Glutamatergic neuron (in vitro differentiated cells): ENCODE measurements at places on chromosomes 4 and X.

DNA sequence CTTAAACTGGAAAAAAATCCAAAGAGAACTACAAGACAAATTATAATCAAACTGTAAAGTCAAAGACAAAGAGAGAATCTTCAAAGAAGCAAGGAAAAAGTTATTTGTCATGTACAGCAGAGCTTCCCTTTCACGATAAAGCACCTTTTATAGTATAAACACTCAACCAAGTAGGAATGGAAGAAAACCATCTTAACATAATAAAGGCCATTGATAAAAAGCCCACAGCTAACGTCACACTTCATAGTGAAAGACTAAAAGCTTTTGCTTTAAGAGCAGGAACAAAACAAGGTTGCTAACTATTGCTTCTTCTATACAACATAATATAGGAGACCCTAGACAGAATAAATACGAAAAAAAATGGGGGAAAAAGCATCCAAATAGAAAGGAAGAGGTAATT lies 595.7 kb upstream of the POU3F4 start:
- no peaks in the 10 kb centered on the region for H3K4me1 ChIP-seq
- H3K27ac ChIP-seq: no peak overlapping the region
- no peak overlapping the region for H3K4me3 ChIP-seq

GRCh38 chrX:111041018-111041462 lies 55.0 kb upstream of the PAK3 start:
- H3K36me3 ChIP-seq: no peaks in the 10 kb centered on the region
- H3K27me3 ChIP-seq: no peaks in the 10 kb centered on the region
- no peak for DNase-seq
- no peaks in the 10 kb centered on the region for H3K4me1 ChIP-seq

GRCh38 chrX:31331015-31331414 lies 259.2 kb upstream of the FTHL17 start:
- no peaks in the 10 kb centered on the region for H3K27me3 ChIP-seq
- H3K36me3 ChIP-seq: no peaks in the 10 kb centered on the region
- no peak for DNase-seq
- no peaks in the 10 kb centered on the region for H3K4me1 ChIP-seq

DNA sequence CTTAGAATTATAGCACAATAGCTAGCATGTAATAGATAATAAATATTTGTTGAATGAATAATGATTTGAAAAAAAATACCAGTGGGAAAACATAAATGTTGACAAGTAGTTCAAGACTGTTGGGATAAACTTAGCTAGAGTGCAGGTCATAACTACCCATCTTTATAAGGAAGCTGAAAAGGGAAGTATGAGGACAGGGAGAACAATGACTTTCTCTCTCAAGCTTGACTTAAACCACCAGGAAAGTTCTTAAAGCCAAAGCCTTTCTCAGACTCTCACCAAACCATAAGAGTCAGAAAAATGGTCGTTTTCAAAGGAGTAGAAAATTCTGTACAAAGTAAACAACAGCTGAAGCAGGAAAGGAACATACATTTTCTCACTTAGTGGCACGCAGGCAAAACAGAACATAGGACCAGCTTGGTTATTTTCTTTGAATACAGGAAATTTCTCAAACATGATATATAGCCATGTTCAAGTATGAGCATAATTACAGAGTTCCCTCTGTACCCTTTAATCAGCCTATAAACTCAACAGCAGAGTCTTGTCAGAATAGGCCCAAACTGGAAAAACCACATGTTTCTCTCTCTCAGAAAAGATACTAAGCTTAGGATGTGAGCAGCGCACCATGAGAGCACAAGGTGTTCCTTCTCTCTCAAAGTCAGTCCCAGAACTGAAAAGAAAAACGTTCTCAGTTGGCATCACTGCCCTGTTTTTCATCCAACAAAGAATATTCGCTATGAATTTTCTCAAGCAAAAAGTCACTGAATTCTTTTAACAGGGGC lies 28.7 kb downstream of the MAPK10 start:
- H3K27ac ChIP-seq: no peak overlapping the region
- H3K4me1 ChIP-seq: no peaks in the 10 kb centered on the region
- H3K36me3 ChIP-seq: no peaks in the 10 kb centered on the region
- no peaks in the 10 kb centered on the region for H3K27me3 ChIP-seq

GRCh38 chr4:178240891-178241290 lies 798.7 kb upstream of the AGA start:
- no peak overlapping the region for H3K4me3 ChIP-seq
- H3K27me3 ChIP-seq: no peaks in the 10 kb centered on the region
- H3K36me3 ChIP-seq: no peaks in the 10 kb centered on the region
- no peak overlapping the region for H3K27ac ChIP-seq
- DNase-seq: no peak
- H3K4me1 ChIP-seq: no peaks in the 10 kb centered on the region
